ENCODE measurements at places on chromosomes 2 and 18.
A peak's percentile ranks its signal among the peaks of the same experiment; 100 is the strongest.

DNA sequence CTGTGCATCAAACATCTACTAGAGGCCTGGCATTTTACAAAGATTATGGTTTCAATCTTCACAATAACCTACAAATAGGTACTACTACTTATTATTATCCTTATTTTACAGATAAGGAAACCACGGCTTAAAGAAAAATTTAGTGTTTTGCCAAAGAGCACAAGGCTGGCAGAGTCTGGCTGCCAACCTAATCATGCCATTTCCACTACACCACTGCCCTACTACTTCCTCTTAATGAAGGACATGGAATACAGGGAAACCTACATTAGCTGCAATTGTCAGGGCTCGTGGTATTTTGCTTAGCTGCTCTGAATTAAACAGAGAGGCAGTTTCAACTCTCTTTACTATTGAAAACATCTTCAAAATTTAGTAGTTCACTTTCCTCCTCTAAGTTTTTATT lies 5.9 kb downstream of the MBOAT2 start:
- DNase-seq = no peak

- DNase-seq = no peak
These were observed 15.5 kb downstream of the WDFY1 start for GRCh38 chr2:223929571-223930102.

- DNase-seq = peak; percentile 12
These were observed 26.5 kb downstream of the SLC16A14 start for GRCh38 chr2:230042195-230042594.

- DNase-seq = no peak
These were observed 30.5 kb downstream of the NTSR2 start for GRCh38 chr2:11639503-11639902.

DNA sequence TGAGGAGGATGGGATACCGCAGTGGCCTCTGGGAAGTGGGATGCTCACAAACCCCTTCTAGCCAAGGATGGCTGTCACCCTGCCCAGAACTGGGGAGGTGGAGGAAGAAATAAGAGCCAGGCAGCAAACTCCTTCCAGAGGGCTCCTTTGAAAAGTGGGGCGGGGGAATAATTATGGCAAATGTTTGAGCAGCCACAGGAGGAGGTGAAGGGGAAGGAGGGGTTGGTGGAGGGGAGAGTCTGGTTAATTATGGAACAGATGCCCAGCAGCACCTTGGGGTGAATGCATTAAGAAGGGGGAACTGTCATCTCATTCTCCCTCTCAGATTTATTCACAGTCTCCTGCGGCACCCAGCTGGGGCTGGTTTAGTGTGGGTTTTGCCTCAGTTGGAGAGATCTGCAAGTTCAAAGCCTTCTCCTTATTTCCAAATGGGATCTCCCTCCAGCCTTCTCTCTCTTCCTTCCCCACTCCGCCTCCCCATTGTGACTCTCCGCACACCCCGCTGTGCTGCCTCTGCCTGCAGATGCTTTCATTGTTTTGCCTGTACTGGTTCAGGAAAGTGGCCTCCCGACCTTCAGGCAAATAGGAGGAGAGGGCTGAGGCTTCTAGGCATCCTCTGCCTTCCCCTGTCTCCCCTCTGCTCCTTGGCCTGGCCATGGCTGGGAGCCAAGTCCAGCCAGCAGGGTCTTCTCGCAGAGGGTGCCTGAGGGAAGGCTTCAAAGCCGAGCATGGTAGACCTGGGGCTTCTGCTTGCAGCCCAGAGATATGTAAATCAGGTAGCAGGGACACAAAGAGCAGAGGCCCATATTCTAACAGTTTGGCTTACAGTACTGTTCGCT lies 457.2 kb upstream of the MEX3C start:
- no peak for DNase-seq

DNA sequence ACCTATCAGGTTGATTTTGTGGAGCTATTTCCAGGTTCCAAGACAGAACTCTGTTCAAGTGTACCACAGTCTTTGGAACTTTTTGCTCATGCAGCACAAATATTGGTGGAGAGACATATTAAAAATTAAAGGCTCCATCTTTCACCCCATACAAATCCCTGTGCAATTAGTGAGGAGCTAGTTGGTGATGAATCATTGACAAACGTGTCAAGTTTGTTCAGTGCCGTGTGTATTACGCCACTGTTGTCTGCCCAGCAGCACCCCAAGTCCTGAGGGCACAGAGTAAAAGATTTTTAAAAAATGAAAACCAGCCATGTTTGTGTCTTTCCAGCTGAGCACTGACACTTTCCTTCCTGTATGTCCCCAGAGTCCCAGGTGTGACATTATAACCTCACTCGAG lies 9.3 kb downstream of the ATOH8 start:
- DNase-seq = no peak

DNA sequence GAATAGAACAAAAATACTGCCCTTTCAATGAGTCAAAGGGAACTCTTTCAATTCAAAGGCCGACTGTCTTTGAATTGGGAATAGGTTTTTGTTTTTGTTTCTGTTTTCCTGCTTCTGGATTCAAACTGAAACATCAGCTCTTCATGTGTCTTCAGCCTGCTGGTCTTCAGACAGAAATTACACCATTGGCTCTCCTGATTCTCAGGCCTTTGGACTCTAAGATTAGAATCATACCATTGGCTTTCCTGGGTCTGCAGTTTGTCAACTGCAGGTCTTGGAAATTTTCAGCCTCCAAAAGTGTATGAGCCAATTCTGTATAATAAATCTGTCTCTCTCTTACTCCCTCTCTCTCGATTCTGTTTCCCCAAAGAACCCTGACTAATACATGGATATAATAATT lies 31.1 kb downstream of the CTLA4 start:
- DNase-seq = no peak

GRCh38 chr2:73018188-73018825 lies 53.2 kb downstream of the SFXN5 start:
- DNase-seq = no peak

Data from PC-3 (cell line).